Left ventricle myocardium superior (tissue), 1 donor: ENCODE measurements at places on chromosomes 13 and 19.

- DNase-seq, result no peak
These were observed 9.8 kb upstream of the CNMD start for GRCh38 chr13:52749419-52749818.

DNA sequence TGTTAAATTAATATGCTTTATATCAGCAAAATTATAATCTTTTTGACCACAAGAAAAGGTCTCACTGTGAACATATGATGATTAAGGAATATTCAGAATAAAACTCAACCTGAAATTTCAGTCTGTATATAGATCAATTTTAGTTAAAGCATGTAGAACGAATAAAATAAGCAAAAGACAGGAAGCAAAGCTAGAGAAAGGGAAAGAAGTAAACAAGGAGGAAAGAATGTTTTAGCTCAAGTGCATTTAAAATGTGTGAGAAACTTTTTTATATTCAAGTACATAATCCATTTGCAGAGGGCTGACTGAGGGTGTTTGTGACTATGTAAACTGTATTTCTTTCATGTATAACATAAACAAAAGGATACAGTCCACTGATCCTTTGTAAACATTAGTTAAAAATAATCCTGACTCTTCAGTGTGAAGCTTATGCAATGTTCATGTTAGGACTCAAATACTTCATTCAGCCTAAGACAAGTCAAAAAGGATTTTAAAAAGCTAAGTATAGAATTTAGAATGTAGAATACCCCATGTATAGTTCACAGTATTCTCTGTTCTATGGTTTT lies 472.1 kb downstream of the DIAPH3 start:
- DNase-seq, result no peak

DNA sequence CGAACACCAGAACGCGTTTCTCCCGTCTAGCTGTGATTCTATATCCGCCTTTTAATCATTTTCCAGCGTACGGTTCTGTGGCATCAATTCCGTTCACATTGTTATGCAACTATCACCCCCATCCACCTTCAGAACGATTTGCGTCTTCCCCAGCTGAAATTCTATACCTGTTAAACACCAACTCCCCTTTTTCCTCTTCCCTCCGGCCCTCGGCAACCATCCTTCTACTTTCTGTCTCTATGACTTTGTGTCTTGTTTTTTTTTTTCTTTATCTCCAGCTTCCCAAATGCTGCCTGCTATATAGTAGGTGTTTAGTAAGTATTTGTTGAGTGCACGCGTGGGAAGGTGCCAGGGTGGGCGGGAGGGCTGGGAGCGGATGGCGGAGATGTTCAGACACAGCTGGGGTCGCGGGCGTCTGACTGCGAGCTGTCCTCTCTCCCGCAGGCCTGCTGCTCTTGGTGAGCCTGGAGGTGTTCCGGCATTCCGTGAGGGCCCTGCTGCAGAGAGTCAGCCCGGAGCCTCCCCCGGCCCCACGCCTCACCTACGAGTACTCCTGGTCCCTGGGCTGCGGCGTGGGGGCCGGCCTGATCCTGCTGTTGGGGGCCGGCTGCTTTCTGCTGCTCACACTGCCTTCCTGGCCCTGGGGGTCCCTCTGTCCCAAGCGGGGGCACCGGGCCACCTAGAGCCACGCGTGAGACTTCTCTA lies 20.2 kb downstream of the CACNG6 start:
- no peak for DNase-seq

DNA sequence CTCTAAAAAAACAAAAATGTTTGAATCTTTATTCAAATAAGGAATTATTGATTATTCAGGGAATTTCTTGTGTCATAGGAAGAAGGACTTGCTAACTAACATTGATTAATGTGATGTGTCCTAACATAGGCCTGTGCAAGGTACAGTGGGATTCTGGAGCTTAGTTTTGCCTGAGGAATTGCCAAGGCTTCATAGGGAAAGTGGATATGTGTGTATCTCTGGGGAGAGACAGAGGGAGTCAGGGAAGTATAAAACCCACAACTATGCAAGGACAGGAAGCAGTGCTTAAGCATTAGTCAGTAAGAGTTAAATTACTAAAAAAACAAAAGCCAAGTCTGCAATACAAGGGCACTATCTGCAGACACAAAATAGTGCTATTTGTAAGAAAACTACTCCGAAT lies 59.6 kb downstream of the WDFY2 start:
- no peak for DNase-seq

DNA sequence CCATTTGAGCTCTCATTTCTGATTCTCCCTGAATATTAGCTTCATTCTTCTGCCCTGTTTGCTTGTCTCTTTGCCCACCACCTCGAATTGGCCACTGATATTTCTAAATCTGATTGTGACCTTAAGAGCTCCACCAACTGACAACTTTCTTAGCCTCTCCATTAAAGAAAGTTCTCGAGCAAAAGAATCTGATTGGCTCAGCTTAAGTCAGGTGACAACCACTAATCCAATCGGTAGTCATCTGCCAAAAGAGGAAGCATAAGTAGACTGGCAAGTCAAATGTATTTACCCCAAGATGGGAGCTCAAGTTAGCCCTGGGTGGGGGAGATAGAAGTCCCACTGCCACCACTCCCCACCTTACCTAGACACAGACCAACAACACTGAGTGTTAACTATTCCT lies 41.5 kb downstream of the NOTCH3 start:
- no peak for DNase-seq

DNA sequence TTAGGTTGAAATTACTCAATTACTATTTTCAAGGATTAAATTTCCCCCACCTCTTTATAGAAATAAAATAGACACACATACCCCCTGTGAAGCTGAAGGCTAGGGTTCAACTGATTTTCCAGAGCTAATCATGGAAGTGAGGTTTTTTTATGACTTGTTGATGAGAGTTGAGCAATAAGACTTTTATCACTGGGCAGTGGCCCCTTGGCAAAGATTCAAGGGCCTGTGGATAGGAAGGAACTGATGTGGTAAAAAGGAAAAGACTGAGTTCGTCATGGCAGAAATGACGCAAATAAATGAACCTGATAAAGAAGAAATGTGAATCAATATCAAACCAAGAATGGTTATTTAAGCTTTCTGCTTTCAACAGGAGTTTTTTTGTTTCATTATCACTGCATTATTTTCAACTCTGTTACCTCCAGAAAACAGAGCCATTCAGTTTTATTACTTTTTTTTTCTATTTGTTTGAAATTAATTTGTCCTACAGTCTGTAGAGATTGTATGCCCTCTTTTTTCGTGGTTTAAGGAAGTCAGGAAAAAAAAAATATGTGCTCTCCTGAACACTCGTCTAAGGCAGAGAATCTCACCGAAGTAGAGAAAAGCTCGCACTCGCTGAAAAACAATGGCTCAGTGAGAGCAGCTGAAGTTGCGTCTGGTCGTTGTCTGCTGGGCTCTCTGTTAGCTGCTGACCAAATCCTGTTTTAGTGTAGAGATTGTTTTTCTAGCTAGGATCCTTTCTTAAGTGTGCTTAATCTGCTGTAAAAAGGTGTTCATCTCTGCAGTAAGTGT lies 38.9 kb downstream of the STOML3 start:
- DNase-seq, result no peak

- no peak for DNase-seq
These were observed 17.4 kb downstream of the CCDC70 start for GRCh38 chr13:51879133-51879532.

- peak; percentile 87 for DNase-seq
These were observed 11.5 kb downstream of the BEST2 start for GRCh38 chr19:12763100-12763499.

DNA sequence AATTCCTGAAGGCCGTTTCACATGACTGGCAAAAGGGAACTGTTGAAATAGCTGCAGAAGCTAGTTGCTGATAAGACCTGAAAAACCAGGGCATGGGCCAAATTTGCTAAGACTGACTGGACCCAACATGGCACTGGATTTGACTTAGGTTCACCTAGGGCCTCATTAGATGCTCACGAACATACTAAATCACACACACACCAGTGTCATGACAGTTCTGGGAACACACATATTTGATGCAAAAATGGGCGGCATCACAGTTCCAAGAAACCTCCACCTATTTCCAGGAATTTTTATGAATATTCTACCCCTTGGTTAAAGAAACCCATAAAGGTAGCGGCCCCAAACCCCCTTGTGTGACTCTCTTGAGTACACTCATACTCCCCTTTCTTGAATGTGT lies 99.6 kb upstream of the OBI1 start:
- no peak for DNase-seq

DNA sequence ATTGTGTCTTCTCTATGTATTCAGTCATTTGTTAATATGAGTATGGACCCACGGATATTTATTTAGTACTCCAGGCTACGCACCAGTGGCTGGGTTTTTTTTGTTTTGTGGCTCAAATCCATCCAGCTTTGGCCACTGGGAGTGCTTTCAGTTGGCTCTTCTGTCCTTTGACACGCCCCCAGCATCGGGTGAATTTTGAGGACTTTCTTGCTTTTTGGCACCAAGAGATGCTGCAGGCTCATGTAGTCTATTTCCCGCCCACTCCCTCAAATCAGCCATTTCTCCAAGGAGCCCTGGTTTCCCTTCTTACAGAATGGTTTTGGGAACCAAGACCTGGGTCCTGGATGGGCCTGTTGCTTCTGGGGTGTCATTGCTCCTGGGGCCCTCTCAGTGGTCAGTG lies 55.8 kb downstream of the SMARCA4 start:
- no peak for DNase-seq

- DNase-seq, result no peak
These were observed 696 bp upstream of the SAMD1 start for GRCh38 chr19:14091081-14091812.

DNA sequence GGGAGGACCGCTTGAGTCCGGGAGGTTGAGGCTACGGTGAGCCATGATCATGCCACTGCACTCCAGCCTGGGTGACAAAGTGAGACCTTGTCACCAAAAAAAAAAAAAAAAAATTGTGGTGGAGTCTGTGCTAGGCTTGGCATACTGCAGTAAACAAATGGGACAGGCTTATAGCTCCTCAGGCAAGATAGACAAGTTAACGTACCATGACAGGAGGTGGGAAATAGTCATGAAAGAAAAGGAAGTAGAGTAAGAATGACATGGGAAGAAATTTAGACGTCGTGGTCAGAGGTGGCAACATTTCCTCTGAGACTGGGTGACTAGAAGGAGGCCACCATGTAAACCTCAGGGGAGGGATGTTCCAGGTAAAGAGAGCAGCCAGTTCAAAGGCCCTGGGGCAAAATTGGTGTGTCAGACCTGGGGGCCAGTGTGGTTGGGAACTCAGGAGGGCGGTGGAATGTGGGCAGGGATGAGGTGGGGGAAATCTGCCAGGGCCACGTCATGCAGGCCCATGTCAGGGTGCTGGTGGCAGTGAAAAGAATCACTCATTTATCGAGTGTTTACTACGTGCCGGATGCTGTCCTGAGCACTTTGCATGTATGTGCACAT lies 5.6 kb downstream of the SNRPA start:
- no peak for DNase-seq

DNA sequence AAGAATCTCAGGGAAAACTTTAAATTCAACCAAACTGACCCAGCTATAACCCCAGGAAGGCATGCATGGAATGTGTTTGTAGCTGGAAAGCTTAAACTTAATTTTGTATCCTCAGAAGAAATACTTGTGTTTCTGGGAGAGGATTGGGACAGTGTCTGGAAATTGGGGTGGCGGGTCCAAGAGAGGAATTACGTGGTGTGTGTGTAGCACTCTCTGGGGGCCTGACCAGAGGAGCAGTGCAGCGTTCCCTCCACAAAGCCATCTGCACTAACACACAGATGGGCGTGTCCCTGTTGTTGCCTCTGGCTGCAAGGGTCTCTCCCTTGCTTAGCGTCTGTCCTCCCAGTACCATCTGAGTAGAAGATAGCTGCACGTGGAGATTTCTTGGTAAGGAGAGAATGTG lies 6.4 kb downstream of the GARRE1 start:
- DNase-seq, result no peak

GRCh38 chr13:19155321-19155861 lies 26.2 kb downstream of the TUBA3C start:
- DNase-seq, result no peak

DNA sequence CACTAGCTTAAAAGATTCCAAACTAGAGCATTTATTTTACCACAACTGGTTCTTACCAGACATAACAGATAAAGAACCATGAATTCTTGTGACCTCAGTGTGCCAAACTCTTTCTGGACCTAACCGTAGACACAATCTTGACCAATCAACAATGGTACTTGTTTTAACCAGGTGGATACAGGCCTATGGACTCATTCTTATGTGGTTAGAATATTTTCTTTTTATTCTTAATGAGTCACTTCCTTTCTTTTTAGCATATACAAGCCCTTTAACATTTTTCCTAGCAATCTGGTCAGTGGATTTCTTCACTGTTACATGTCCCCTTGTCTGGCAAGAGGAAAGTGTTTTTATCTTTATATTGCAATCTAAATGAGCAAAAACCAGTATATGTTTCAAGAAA lies 792.1 kb upstream of the SPRY2 start:
- no peak for DNase-seq

DNA sequence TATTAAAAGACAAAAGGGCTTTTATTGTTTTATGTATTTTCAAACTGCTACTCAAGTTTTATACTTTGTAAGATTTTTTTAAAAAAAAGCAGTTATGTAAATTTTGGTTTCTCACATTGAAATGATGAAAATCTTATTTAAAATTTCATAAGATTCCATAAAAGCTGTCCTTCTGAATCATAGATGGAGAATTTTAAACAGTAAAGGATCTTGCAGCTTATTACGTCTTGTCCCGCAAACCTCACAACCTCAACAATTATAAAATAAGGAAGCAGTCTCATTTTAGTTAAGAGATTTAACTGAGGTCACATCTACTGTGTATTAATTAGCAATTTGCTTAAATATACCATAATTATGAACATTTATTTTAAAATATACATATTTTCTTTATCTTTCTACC lies 581.0 kb upstream of the SPRY2 start:
- no peak for DNase-seq

DNA sequence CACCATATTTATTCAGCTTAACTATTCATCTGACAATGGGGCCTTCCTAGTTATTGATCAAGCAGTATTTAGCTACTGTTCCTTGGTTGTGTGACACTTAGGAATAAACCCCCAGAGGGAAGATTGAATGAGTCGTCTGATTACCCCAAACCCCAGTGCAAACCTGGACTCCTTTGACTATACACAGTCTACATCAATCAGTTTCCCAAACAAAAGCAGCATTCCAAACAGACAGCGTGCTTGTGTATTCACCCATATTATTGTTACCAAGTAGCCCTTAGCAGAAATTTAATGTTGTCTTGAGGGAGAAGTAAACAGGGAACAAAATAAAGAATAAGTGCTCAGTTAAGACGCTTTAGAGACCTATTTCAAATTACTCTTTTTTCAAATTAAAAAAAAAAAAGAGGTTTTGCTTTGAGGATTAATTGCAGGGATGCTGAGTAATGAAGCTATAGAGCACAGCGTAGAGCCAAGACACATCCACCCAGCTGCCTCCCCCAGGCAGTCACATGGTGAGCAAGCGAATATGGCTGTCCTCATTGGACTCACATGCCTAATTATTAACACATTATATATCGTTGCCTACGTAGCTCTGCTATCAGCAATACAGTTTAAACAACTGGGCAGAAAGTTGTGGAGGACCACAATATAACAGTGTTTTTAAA lies 14.7 kb upstream of the B3GLCT start:
- DNase-seq, result no peak

GRCh38 chr13:32426191-32426989 lies 1.5 kb downstream of the N4BP2L1 start:
- DNase-seq, result no peak
